ENCODE measurements at places on chromosomes 6 and 20.
A peak's percentile ranks its signal among the peaks of the same experiment; 100 is the strongest.

GRCh38 chr20:11222243-11222642, 548.4 kb upstream of the JAG1 start:
- no peak for DNase-seq

GRCh38 chr20:34355427-34355826, 7.6 kb upstream of the ITCH start:
- no peak for DNase-seq

DNA sequence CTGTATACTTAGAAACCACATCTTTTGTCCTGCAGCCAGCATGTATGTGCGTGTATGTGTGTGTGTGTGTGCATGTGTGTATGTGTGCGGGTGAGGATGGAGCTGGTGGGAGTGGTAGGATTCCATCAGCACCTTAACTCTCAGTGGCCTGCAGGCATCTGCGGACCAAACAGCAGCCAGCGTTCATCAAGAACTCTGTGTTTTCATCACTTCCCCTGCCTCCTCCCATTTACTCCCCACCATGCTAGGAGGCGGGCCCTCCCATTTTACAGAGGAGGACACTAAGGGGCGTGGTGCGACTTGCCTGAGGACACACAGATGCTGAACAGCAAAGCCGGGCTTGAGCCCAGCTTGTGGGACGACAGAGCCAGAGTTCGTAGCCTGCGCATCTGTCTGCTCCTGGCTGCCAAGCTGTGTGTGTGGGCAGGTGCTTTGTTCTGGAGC, 8.9 kb downstream of the VSTM2L start:
- peak; percentile 63 for DNase-seq

DNA sequence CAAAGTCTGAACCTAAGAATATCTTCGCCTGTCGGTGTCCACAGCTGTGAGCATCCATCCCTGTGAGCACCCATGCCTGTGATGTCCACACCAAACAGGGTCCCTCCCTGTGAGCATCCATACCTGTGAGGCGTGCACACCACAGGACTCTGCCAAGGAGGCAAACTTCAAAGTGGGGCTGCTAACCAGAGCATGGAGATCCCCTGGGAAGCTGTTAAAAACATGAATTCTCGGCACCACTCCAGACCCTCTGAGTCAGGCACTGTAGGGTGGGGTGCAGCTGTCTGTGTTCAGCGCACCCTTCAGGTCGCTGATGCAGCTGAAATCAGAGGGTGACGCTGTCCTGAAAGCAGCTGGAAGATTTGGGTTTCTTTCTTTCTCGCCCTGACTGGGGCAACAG, 85.4 kb upstream of the NXT1 start:
- DNase-seq = no peak

GRCh38 chr6:35177596-35177995, 36.2 kb upstream of the SCUBE3 start:
- DNase-seq = peak; percentile 33

Measured in AG10803 (cell line).